Osteocyte (in vitro differentiated cells): ENCODE measurements at places on chromosomes 12 and 14. TPM values are rescaled to one million over a fixed set of nuclear protein-coding genes. Genes with fewer than 3 reads are reported as not detected.

DNA sequence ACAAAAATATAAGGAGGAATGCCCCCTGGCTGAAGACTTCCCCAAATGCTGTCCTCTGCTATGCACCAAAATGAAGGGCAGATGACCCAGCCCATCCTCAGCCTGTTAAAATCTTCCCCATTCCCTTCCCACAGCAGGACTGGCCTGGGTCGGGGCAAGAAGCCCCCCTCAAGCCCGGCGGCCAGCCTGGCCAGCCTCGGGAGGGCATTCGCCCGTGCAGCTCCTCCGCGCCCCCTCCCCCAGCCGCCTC lies 413 bp downstream of the RARG start:
- no peak for DNase-seq

DNA sequence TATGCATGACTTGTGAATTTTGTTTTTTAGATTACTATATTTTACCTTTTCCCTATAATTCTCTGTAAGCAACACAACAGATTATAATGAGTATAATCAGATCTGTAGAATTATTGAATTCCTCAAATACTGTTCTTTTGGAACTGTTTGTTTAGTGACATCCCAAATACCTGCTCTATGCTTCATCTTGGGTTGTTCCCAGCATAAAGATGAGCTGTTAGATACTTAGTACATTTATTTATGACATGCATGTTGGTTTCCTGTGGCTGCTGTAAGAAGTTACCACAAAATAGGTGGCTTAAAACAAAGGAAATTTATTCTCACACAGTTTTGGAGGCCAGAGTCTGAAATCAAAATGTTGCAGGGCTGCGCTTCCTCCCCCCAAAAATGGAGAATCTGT lies 78.4 kb downstream of the PTPRR start:
- no peak for DNase-seq

- DNase-seq, result no peak
Observed at GRCh38 chr12:112357214-112357613, 25.0 kb downstream of the HECTD4 start.

GRCh38 chr14:103896578-103896977 lies 31.7 kb upstream of the TDRD9 start:
- no peak for DNase-seq

DNA sequence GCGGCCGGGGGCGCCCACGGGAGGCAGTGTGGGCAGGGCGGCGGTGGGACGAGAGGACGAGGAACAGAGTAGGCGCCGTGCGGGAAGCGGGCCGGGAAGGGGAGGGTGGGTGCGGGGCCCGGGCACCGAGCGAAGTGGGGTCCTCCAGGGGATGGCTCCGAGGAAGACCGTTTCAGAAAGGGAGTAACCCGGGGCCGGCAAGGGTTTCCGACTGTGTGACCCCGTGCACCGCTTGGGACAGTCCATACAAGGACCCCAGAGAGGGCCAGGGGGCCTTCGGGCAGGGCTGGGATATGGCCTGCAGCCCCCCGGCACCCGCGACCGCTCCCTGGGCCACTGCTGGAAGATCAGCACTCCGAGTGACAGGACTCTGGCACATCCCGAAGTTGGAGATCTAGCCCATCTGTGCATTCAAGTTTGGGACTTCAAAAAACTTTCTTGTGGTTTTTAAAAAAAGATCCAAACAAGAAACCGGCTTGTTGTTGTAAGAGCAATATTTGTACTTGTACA lies 448 bp downstream of the TSPAN9 start:
- no peak for DNase-seq

- no peak for DNase-seq
Observed at GRCh38 chr14:65852689-65853088, 440.2 kb downstream of the FUT8 start.

DNA sequence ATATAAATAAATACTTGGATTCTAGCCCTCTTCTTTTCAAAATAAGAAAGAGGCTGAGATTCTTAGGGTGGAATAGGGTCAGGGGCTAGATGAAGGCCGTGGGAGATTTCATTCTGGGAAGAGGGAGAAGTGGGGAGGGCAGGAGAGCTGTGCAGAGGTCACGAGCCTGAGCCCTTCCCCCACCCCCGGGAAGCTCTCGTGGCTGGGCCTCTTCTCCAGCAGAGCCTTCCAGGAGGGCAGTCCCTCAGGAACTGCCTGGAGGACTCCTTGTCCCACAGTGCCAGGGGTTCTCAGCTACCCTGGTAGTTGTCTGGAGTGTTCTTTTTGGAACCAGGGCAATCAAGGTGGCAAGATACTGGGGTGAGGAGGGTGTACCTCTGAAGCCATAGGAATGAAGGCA lies 94.0 kb downstream of the ESR2 start:
- no peak for DNase-seq

DNA sequence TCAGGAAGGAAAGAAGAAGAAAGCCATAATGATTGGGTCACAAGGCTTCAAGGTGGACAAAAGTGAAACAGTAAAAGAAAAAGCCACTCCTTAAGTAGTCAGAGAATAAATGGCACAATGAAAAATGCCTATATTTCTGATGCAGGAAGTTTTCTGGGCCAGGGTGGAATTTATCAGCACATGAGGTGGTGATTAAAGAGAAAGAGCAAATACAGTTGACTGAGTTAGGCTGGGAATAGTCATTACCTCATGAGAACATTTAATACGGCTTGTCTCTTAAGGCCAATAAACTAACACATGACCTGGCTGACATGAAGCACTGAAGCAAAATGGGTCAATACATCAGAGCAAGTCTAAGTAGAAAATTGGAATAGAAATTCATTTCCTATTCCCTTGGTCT lies 499.7 kb downstream of the TMTC2 start:
- DNase-seq, result no peak

- no peak for DNase-seq
Observed at GRCh38 chr14:52706286-52706685, 714 bp upstream of the PSMC6 start.

DNA sequence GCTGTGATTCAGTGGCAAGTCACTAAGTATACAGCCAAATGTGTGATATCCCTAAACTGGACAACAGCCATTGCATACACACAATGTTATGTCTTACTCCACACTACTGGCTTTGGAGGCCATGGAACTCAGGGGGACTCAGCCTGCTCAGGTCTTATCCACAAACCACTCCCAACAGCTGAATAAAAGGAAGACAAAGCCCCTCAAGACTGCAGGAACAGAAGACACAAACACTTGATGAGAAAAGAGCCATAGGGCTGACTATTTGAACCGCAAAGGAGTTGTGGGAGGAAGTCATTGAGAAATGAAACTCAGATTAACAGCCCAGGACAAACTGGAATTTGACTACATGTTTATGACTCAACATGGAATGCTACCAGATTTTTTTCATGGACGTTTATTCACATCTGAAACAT lies 40.9 kb downstream of the PTGER2 start:
- DNase-seq, result no peak

DNA sequence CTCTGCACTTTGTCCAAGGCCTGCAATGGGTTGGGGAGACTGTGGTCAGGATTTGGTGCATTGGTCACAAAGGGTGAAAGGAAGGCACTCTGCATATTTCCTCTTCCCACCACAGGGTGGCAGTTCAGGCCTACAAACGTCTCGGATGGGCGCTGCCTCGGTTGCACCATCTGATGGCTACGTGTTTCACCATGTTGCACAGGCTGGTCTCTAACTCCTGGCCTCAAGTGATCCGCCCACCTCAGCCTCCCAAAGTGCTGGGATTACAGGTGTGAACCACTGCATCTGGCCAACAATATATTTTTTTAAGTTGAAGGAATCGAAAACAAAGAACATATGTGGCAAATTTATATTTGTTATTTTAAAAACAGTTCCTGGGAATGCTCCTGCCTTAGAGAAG lies 35.1 kb downstream of the TMBIM6 start:
- DNase-seq, result no peak

- no peak for DNase-seq
Observed at GRCh38 chr12:44397631-44398030, 478.5 kb downstream of the NELL2 start.

GRCh38 chr14:99751539-99752485 lies 41.4 kb upstream of the EML1 start:
- no peak for DNase-seq

- DNase-seq, result no peak
Observed at GRCh38 chr12:47573146-47573659, 132.6 kb downstream of the RPAP3 start.

DNA sequence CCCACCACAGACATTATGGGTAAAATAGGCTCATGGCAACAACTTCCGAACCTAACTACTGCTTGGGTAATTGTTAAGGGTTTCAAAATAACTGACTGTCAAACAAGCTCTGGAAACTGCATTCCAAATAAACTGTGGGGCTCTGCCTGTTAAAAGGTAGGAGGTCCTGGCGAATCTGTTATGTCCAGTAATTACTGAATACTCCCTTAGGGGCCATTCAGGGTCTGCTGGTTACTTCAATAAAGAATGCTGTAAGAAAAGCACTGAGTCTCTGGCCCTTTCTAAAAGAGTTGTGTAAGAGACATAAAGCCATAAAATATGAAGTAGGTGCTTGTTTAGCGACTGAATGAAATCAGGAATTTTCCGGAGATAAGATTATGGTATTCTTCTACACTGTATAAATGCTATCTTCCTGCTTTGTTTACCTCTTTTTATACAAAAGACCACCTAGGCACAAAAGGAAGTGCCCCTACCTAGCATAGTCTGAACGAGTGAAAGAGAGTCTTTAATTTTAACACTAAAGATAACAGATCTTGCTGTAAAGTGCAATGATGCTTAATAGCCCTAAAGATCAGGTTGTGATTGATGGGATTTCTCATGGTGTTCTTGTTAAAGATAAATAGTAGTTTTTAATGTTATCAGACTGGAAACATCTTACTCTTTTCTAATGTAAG lies 127.8 kb downstream of the FBXL14 start:
- no peak for DNase-seq

GRCh38 chr12:130954544-130954831 lies 781 bp downstream of the ADGRD1 start:
- DNase-seq, result peak; percentile 76

DNA sequence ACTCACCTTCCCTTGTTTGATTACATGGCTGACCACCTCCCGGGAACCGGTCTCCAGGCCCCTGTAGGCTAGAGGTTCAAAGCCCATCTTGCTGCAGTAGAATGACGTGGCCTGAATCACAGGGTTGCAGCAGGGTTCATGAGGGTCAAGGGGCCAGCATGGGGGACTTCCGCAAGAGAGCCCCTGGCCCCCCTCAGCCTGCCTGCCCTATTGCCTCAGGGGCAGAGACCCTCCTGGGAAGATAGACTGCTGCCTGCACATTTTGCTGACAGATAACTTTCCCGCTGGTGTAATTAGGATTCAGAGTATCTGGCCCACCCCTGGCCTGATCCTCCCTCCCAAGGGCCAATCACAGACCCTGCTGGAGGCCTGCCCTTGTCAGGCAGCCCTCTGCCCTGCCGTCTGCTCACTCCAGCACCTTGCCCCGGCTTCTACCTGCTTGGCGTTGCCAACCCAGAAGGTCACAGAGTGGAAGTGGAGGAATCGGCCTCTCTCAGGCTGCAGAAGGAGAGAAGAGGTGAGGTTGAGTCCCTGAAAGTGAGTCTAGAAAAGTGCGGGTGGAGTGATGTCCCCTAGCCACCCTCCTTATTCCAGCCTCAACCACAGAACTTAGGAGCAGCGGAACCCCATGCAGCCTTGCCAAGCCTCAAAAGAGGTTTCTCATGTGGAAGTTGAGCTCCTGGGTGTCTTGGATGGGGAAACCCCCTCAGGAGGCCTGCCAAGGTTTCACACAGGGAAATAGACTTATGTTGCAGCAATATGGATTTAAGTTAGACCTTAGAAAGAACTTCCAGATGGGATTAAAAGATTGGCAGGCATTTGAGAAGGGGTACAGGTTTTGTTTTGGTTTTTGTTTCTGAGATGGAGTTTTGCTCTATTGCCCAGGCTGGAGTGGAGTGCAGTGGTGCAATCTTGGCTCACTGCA lies 1.1 kb downstream of the HPD start:
- no peak for DNase-seq

- DNase-seq, result no peak
Observed at GRCh38 chr12:122893208-122894153, 2.4 kb downstream of the VPS37B start.

GRCh38 chr12:66599816-66600215 lies 79.1 kb downstream of the GRIP1 start:
- no peak for DNase-seq

GRCh38 chr12:68206446-68206845 lies 19.2 kb downstream of the IL26 start:
- DNase-seq, result no peak

DNA sequence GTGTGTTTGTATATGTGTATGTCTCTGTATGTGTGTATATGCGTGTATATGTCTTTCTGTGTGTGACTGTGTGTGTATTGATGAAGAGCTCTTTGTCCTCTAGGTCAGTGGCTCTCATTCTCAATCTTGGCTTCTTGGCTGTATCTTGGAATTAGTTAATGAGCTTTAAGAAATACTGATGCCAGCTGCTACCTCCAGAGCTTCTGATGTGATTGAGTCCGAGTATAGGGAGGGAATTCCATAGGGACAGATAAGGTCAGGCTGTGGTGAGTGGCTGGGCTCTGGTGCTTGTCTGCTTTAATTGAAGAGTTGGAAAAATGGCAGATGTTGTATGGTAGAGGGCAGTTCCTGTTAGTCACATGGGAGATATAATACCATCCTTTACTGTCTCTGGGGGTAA lies 140.1 kb downstream of the C12orf75 start:
- no peak for DNase-seq

- no peak for DNase-seq
Observed at GRCh38 chr14:25044106-25044698, 5.7 kb downstream of the STXBP6 start.

GRCh38 chr12:56206452-56207166 lies 15.1 kb downstream of the RNF41 start:
- no peak for DNase-seq

DNA sequence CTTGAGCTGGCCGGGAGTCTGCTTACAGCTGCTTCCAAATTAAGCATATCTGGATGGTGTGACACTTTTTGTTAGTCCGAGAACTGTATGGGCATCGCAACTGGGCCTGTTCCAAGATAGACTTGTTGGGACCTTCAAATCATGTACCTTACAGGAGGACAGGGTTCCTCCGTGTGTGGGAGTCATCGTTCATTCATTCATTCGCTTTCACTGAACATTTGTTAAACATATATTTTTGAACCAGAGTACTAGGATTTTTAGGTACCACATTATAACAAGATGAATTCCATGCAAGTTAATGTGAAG lies 387 bp upstream of the IPO8 start:
- DNase-seq, result no peak

- DNase-seq, result no peak
Observed at GRCh38 chr12:55068416-55069010, 48.7 kb downstream of the NEUROD4 start.

GRCh38 chr12:4809449-4810218 lies 89.4 kb downstream of the GALNT8 start:
- DNase-seq, result no peak

- no peak for DNase-seq
Observed at GRCh38 chr14:86481104-86481503, 951.2 kb downstream of the FLRT2 start.

Gene SLC38A4
- 11.4 TPM in 2 replicates for total RNA-seq

Gene STYK1
- 0.48 TPM in 1 of 2 replicates, not detected in the other for total RNA-seq

Gene CCDC85C
- total RNA-seq, result 4.4 and 5.1 TPM in 2 replicates

Gene CLEC4A
- 0.97 and 1.5 TPM in 2 replicates for total RNA-seq

Gene MEG3
- not detected in 2 replicates for total RNA-seq

Gene FKBP11
- 16.2 and 16.4 TPM in 2 replicates for total RNA-seq

Gene EIF2S3B
- 0.73 and 0.97 TPM in 2 replicates for total RNA-seq

Gene AJUBA
- 111 and 115 TPM in 2 replicates for total RNA-seq

Gene ACOT4
- total RNA-seq, result 1.3 and 1.4 TPM in 2 replicates

Gene LHX5
- total RNA-seq, result not detected in 2 replicates

Gene LYZ
- 0.21 TPM in 1 of 2 replicates, not detected in the other for total RNA-seq

Gene KRT85
- total RNA-seq, result not detected in 2 replicates

Gene SMCO2
- total RNA-seq, result not detected in 2 replicates
